ENCODE measurements at places on chromosomes 13 and 19.
A peak's percentile ranks its signal among the peaks of the same experiment; 100 is the strongest.

DNA sequence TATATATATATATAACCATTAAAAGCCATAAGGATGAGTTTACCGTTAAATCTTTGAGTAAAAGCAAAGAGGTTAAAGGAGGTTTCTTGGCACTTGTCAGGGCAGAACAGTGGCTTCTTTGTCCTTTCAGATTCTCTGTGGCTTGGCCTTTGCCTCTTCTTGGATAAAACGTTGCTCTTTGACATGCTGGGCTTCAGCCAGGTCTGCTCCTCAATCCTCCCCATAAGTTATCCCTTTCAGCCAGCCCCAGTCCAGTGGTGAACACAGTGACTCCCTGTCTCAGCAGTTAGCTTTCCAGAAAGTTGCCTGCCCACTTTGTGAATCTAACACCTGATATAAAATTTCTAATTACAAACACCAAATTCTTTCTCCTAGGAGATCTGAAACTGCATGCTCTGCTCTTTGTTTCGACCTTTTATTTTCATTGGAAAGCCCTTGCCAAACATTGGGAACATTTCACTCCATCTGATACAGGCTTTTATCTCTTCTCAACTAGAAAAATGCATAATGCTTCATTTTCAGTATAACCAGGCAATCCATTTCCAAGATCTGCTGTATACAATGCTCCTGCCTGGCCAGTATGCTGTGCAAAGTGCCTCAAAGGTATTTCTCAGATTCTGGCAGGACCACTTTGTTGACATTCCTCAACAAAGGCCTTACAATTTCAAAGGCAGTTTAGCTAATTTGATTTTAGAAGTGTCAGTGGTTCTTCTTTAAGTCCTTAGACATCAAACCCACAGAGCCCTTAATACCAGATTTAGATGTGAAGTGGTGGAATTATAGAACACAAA, 16.2 kb upstream of the MED4 start:
- no peak for DNase-seq

- no peak for DNase-seq
Observed at GRCh38 chr19:3979289-3979673, 6.0 kb downstream of the EEF2 start.

DNA sequence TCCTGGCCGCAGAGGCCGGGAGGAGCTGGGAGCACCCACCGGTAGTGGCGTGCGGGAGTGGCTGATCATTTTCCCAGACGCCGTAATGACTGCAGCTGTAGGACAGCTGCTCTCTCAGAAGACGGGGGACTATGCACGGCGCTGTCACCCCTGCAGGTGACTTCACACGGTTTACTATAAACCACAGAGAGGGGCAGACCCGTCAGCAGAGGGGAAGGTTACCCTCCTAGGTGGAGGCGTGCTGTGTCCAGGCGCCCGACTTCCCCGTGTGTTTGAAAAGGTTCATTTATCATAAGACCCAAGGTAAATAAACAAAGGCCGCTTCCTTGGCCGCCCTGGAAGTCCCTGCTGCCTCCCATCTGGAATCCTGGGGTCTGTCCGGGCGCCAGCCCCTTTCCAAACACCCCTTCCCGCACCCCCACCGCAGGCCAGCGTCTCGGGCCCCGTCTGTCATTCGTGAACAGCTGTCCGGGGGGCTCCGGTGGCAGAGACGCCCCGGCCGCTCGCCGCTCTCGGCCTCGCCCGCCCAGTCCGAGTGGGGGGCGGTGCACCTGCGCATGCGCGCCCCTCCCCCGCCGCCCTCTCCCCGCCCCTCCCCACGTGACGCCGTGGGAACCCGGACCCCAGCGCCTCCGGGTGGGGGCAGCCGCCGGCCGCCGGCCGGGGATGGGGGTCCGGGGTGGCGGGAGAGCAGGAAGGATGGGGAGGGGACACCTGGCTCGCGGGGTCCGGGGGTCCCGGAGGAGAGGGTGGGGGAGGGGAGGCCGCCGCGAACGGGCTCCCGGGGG, 915 bp downstream of the SHC2 start:
- no peak for DNase-seq

GRCh38 chr13:32384702-32385101, 43.2 kb downstream of the N4BP2L1 start:
- no peak for DNase-seq

DNA sequence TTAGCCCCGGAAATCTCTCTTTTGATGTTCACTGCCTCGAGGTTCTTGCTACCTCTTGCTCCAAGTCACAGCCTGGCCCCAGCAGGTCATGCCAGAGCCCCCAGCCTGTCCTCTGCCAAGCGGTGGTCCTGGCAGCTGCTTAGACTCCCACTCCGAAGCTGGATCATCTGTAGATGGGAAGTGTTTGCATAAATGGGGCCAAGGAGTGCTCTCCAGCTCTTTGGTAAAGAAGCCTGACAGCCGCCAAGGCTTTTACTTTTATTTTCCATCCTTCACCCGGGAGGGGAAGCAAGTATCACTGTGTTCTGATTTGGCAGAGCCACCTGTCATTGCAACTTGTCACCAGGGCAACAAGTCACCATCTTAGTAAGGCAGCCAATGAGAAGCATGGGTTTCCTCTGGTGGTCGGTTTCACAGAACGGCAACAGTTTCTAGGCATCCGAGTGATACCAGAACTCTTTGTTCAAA, 10.6 kb upstream of the RETN start:
- no peak for DNase-seq

DNA sequence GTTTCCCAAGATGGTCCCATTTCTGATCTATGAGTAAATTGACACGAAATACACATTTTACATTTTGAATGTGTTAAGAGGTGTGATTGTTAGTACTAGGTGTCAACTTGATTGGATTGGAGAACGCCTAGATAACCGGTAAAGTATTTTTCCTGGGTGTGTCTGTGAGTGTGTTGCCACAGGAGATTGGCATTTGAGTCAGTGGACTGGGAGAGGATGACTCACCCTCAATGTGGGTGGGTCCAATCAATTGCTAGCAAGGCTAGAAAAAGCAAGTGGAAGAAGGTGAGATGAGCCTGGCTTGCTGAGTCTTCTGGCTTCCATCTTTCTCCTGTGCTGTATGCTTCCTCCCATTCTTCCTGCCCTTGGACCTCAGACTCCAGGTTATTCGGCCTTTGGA, 960.7 kb upstream of the PCDH9 start:
- DNase-seq = peak; percentile 44

DNA sequence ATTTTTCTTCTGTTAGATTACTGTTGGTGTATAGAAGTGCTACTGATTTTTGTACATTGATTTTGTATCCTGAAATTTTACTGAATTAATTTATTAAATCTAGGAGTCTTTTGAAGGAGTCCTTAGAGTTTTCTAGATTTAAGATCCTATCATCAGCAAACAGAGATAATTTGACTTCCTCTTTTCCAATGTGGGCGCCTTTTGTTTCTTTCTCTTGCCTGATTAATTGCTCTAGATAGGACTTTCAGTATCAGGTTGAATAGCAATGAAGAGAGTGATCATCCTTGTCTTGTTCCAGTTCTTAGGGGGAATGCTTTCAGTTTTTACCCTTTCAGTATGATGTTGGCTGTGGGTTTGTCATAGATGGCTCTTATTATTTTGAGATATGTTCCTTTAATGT, 5.6 kb upstream of the CD33 start:
- DNase-seq = no peak

- no peak for DNase-seq
Observed at GRCh38 chr13:67440236-67440975, 210.3 kb upstream of the PCDH9 start.
